Stimulated activated CD8-positive, alpha-beta memory T cell treated with anti-CD3 and anti-CD28 coated beads, Interleukin-12 subunit alpha, Interleukin-12 subunit beta, amount 100 ng/mL, for 4 hours (primary cell): ENCODE measurements at places on chromosomes 12 and 14.

DNA sequence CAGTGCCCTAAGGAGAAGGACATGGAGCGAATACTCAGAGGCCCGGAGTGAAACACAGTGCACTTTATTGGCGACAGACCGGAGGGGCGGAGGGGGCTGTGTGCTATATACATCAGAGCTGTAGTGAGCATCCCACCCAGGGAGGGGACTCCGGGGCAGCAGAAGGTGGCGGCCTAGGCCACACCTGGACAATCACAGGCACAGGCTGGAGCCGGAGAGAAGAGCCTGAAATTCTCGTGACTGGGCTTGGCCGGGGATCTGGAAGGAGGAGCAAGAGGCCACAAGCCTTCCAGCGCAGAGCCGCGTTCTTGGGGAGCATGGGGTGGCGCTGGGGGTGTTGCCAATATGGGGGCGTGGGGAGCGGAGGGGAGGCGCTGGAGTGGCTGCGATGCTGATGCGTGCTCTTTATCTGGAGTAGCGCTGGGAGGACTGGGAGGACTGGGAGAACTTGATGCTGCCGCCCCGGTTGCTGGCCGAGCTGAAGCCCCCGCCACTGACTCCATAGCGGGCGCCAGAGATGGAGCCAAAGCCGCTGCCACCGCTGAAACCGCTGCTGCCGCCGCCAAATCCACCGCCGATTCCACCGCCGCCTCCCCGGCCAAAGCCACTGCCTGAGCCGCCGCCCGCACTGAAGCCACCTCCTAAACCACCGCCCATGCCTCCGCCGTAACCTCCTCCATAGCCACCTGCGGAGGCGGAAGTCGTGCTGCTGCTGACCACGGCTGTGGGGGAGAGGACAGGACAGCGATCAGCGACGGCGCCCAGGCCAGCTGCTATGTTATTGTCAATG lies 6.1 kb downstream of the KRT3 start:
- DNase-seq, result no peak

- DNase-seq, result no peak
These were observed 29.2 kb upstream of the TMED10 start for GRCh38 chr14:75205591-75205990.

- no peak for DNase-seq
These were observed 94.4 kb downstream of the CRACR2A start for GRCh38 chr12:3658327-3659163.

DNA sequence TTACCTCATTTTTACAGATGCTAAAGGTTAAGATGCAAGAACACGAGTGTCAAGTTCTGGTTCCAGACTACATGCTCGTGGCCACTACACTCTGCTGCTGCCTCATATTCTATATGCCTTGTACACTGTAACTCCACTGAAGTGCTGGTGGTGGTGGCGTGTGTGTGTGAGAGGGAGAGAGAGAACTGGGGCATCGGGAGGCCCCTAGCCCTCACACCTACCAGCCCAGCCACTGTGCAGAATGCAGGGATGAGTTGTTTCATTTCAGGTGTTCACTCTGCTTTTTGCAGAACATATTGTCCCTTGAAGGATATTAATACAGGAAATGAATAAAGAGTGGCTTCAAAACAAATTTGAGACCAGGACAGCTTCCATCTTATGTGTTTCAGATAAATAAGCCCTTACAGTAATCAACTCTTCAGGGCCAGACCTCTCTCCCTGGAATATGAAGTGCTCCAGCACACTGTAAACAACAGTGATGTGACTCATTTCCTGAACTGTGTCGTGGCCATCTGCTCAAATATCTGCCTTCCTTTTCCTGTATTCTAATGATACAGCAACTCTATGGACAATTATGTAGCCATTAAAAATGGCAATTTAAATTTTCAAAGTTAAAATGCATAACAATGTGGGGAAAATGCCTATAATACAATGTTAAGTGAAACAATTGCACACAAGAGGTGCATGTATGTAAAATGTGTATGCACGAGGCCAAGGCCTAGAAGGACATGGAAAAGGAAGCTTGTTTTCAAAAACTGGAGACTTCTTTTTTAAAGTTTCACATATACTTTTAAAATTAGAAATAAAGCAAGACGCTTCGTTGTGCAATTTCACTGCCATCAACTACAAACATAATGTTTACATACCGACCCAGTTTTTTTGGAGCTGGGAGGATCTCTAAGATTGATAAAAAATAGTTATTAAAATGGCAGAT lies 215.4 kb downstream of the PELI2 start:
- DNase-seq, result no peak

DNA sequence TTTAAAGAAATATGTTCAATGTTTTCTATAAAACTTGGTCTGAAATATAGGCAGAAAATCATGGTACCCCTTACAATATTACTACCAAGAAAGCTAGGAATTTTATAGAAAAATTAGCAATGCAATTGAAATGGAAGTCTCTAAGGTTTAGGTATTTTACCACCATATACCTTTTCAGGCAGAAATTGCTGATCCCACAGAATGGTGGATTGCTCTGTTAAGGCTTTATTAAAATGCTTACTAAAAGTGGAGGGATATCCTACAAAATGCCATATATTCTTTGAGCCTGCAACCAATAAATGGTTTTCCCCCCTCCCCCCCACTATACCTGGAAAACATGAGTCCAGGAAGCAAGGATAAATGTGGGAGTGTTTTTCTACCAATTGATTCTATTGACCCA lies 718.1 kb upstream of the NOVA1 start:
- no peak for DNase-seq

DNA sequence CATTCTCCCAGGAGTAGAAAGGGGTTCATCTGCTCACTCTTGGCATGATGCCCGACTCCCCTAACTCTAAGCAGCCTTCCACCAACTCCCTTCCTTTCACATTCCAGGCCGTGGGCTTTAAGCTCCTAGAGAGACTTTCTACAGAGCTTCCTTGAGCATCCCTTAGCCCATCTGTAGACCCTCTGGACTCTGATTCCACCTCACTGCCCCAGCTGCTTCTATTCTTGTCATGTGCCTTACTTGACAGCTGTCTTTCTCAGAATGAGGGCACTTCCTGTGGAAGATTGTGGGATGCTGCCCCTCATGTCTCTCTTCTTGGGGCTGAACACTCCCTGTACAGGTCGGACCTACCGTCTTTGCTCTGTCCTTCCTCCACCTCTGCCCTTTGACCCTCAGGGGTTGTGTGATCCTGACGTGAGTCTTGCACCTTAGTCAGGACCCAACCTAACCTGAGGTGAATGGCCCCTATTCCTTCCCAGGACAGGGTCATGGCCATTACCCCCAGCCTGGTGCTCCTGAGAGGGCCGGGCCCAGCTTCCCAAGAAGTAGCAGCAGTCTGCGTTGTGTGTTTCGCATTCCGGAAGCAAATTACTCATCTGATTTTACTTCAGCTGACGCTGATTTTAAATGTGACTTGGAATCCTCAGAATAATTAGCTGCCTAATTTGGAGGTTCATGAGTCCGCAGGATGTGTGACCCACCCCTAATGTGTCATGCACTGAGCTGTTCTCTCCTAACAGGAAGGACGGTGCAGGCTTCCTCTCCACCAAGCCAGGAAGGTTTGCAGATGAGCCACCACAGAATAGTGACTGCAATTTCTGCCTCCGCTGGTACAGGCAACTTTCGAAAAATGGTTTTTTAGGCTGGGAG lies 2.7 kb upstream of the GALNT6 start:
- peak; percentile 47 for DNase-seq

DNA sequence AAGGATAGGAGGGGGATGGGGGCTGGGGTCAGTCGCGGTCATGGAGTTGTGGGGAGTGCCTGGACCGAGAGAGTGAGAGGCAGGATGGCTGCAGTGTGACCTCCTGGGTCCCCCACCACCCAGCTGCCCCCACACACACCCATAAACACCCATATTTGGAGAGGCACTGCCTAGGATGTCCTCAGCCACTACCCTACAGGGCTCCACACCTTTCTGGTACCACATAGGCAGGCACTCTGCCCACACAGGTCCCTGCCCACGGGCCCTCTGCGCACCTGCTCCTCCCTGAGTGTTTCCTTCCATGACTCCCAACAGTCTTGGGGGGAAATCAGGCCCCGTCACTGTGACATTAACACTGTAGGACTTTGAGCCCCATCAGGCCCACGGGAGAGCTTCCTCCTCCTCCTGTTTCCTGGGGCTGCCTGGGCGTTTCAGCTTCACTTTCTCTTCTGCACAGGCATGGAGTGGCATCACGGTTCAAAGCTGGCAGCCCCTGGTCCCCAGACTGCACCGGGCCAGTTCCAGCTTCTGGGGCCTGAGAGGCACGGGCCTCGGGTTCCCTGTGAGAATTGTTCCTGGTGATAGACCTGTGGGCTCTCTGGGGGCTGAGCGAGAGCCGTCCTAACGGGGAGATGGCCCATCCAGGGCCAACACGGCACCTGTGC lies 207.0 kb upstream of the C14orf180 start:
- no peak for DNase-seq
